GM23338 (cell line): ENCODE measurements at places on chromosomes 4 and X.

- no peak for DNase-seq
Observed at GRCh38 chr4:182923796-182924340, 6.7 kb upstream of the DCTD start.

DNA sequence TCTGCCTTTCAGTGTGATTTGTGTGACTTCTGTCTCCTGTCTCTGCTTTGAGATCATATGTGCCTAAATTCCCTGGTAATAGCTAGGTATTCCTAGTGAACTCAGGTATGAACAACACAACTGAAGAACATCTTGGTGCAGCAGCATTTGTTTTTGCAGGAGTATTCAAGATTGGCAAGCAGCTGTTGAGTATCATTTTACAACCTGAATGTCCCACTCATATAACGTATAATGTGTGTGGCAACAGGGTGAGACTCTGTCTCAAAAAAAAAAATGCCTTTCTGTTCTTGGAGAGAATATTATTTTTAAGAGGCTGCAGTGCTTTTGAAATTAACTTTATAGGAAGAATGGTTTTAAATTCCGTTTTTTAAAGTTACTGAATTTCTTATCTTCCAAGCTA is 7.7 kb downstream of the LSM6 start:
- no peak for DNase-seq

GRCh38 chr4:98662626-98663225 is 4.3 kb upstream of the TSPAN5 start:
- DNase-seq = peak; percentile 75

GRCh38 chr4:173707658-173708419 is 177.8 kb upstream of the HAND2 start:
- no peak for DNase-seq
